H54 (cell line): ENCODE measurements at places on chromosomes 6 and 20.
A peak's percentile ranks its signal among the peaks of the same experiment; 100 is the strongest.

- DNase-seq, result no peak
These were observed 82.2 kb downstream of the WDR27 start for GRCh38 chr6:169619650-169620049.

DNA sequence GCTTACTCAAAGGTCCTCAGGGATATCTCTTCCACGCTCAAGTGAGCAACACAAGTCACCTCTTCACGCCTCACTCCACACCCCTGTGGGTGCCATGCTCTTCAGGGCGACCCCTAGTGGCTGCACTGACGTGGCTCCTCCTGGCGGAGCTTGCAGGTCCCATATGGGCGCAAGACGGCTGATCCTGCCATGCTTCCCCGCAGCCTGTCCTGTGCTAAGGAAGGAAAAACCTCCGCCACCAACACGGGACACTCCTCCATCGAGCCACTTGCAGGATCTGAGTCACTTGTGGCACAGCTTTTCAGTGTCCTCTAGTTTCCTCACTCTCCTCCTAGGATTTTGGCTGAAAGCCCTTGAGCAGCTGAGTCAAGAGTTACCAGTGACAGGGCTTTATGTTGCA, 90.7 kb downstream of the KHDC1L start:
- no peak for DNase-seq

DNA sequence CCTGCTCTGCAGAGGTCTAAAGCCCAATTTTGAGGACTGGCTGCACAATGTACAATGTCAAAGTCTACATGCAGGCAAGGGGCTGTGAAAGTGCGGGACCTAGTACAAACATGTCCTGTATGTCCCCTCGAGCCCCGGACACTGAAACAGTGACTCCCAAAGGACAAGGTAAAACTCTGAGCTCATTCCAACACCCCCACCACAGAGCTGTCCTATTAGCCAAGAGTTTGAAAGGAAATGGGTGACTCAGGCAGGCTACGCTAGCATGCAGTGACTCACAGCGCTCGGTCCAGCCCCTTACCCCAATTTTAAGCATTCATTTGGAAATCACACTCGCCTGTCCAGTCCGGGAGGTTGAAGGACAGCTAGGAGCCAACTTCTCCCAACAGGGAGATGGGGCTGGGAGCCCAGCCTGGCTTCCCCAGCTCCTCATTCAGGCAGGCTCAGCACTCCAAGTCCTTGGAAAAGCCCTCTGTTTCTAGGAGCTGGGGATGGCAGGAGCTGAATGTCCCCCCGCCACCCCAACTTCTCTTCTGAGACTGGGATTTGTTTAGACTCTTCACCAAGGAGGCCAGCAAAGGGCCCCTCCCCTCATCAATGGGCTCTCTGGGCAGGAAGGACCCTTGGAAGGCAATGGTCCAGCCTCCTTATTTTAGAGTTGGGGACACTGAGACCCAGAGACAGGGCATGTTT, 3.9 kb downstream of the SDC4 start:
- peak; percentile 73 for DNase-seq

GRCh38 chr6:89212472-89212871, 4.7 kb downstream of the GABRR1 start:
- no peak for DNase-seq

- no peak for DNase-seq
These were observed 27.7 kb downstream of the HIVEP1 start for GRCh38 chr6:12039540-12040459.

- DNase-seq, result no peak
These were observed 7.7 kb downstream of the CSTF1 start for GRCh38 chr20:56400001-56400640.

DNA sequence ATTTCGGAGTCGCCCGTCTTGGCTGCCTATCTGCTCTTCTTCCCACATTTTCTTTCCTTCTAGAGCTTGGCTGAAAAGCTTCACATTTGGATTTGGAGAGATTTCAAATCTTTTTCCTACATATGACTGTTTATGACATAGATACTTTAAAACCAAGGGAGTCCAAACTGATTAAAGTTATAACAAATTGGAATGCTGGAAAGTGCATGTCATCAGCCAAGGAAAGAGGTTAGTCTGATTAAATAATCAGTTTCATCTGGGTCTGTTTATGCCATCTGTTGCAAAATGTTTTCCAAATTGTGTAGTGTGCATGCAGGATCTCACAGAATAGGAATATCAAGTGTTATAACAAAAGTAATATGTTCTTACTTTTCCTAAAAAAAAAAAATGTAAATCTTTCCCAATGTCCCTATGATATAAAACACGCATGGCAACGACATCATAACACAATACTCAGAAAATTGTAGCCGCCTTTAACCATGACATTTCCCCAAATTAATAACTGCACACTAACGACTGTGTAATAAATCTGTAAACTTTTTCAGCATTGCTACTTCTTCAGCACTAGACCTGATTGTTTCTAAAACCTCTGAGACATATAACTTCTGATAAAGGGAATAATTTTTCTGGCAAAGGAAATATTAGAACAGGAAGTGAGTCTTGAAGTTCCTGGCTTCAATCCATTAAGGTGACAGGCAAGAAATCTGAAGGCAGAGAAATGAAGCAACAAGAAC, 230.2 kb upstream of the FOXQ1 start:
- no peak for DNase-seq

GRCh38 chr6:12608874-12609273, 107.7 kb upstream of the PHACTR1 start:
- no peak for DNase-seq

GRCh38 chr20:31811796-31812728, 7.1 kb upstream of the MYLK2 start:
- peak; percentile 62 for DNase-seq

GRCh38 chr6:82617648-82618047, 254.0 kb downstream of the TPBG start:
- DNase-seq, result no peak

GRCh38 chr6:29809249-29809648, 18.4 kb upstream of the HLA-G start:
- no peak for DNase-seq
